ENCODE measurements at places on chromosomes 12 and 14.

- no peak for DNase-seq
Observed at GRCh38 chr14:83170165-83170564, 1636.5 kb upstream of the SEL1L start.

GRCh38 chr12:53101931-53102781 lies 1.1 kb upstream of the SOAT2 start:
- DNase-seq = no peak

DNA sequence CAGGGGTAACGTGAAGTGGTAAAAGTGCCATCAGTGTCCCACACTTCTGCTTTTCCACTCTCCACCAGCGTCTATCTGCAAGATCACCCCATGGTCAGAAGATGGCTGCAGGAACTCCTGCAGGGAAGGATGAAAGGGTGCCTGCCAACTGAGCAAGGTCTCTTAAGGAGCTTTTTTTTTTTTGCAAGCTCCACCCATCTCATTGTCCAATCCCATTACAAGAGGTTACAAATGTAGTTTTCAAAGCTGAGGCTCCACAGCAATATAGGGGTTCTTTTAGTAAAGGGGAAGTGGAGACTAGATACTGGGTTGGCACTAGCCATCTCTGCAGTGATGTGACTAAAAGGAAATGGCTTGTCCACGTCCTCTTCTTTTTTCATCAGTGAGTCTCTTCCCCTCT lies 5.9 kb upstream of the BHLHE41 start:
- DNase-seq = peak; percentile 24

- DNase-seq = no peak
Observed at GRCh38 chr12:55724940-55725309, 3.9 kb downstream of the CD63 start.

- no peak for DNase-seq
Observed at GRCh38 chr12:128609861-128610260, 213.9 kb downstream of the SLC15A4 start.

DNA sequence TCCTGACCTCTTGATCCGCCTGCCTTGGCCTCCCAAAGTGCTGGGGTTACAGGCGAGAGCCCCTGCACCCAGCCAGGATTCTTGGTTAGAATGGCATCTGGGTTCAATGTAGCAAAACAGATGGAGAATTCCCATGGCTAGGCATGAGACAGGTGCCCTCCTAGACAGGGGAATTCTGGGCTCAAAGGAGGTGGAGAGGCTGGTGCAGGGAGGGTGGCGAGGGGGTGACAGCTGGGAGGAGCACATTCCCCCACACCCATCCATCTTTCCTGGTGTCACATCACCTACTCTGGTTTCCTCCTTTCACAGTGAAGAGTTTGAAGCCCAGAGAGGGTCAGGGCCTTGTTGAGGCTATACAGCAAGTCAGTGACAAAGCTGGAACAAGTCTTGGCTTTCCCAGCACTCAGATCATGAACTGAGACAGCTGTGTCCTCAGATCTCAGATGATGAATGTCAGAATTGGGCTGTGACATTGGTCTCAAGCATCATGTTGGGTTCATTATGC lies 2.8 kb downstream of the SERPINA1 start:
- DNase-seq = no peak

GRCh38 chr14:51182131-51182565 lies 57.9 kb upstream of the TMX1 start:
- DNase-seq = no peak

DNA sequence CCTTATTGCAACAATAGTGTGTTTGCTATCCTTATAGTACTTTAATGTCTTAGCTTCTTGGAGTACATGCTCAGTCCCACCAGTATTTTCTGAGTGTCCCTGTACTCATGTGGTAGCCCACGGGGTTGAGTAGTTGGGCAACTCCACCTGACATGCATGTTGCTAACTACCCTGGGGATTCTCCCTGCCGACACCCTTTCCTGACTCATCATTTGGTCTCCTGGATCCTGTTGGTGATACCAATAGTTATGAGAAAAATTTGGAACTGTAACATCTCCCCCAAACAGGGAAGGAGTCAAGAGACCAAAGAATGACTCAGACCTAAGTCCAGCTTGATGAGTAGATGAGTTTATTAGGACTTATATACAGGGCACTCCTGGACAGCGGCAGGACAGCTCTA lies 101.6 kb downstream of the BRMS1L start:
- no peak for DNase-seq

DNA sequence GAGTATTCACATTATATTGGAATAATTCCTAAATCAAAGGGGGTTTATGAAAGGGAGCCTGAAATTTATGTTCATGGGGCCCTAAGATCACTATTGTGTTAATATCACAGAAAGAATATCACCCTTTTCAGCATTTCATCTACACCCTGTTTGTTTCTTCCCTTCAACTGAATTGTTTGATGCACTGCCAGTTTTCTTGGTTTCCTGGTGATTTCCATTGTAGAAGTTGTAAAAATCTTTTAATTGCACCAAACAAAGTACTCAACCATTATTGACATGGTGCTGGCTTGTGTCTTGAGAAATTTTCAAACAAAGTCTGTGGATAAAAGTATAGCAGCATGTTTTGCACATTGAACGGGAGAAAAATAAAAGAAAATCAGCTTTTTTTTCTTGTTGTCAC lies 154.8 kb upstream of the PRKD1 start:
- DNase-seq = no peak

- DNase-seq = no peak
Observed at GRCh38 chr14:87079416-87079815, 913.6 kb downstream of the GALC start.

- no peak for DNase-seq
Observed at GRCh38 chr14:95523051-95523814, 6.8 kb upstream of the SYNE3 start.

DNA sequence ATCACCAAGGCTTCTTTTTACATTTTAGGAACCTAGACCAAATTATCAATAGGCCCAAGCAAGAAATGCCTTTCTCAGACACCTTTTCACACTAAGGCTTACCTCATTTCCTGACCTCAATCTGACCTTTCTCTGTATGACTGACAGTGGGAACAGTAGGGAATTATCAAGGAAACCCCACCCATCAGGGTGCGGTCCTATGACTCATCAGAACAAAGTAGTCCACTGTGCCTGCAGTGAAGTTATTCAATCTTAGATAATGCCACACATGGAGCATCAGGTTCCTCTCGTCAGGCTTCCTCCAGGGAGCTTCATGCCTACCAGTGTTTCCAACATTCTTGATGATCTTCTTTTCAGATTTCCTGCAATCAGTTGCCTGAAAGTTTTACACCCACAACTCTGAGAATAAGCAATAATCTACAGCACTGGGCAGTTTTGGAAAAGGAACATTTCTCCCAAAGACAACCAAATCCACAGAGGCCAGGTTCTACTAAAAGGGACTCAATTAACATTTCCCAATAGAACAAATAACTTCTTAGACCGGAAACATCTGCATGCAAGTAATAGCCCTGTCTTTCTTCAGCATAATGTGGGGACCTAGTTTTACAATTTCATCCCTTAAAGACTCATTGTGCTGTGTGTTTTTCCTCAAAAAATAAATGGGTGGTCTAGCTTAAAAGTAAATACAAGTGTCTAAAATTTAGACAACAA lies 35.9 kb upstream of the TMTC2 start:
- no peak for DNase-seq

DNA sequence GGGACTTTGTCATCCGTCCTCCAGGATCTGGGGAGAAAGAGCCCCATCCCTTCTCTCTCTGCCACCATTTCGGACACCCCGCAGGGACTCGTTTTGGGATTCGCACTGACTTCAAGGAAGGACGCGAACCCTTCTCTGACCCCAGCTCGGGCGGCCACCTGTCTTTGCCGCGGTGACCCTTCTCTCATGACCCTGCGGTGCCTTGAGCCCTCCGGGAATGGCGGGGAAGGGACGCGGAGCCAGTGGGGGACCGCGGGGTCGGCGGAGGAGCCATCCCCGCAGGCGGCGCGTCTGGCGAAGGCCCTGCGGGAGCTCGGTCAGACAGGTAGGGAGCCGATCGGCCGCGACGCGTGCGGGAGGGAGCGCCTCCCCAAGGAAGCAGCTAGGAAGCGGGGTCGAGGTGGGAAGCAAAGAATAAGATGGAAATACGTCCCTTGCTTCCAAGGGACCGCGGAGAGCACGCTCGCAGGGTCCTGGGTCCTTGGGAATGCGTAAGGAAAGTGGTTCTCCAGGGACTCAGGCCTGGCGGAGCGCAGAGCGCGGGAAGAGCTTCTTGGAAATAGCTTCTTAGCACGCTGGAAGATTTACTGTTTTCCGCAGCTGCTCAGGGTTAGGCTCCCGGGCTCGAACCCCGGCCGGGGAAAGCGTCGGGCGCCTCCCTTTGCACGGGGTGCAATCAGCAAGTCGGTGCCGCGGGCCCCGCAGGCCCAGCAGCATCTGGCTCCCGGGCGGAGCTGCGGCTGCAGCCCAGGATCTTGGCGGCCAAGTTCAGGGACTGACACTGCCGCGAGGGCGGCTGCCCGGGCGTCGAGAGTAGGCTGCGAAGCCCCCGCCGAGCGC lies 457 bp downstream of the SOCS2 start:
- no peak for DNase-seq

DNA sequence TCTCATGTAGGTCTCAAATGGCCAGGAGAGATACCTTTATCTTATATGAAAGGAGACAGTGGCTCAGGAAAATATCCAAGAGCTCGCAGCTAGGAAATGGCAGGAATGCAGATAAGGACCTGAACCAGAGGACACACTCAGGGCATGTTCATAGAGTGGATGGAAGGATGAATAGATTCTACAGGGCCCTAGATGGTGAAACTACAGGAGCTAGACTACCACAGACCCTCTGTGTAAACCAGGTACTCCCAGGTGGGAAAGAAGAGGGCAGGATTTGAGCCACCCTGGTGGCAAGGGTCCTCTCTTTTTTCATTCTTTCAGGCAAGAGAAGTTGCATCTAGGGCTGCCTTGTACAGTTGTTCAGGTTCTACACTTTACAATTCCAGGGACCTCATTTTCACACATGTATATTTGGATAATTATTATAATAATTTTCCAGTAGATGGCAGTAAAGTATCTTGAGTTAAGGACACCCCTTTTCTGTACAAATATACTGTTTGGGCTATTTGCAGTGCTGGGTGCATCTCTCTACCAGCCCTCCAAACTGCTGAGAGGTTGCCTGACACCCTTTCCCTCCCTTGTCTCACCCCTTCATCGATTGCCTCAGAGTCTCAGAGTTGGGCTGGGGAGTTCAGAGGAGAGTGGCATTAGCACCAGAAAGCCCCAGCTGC lies 10.5 kb upstream of the ZDHHC22 start:
- DNase-seq = no peak

DNA sequence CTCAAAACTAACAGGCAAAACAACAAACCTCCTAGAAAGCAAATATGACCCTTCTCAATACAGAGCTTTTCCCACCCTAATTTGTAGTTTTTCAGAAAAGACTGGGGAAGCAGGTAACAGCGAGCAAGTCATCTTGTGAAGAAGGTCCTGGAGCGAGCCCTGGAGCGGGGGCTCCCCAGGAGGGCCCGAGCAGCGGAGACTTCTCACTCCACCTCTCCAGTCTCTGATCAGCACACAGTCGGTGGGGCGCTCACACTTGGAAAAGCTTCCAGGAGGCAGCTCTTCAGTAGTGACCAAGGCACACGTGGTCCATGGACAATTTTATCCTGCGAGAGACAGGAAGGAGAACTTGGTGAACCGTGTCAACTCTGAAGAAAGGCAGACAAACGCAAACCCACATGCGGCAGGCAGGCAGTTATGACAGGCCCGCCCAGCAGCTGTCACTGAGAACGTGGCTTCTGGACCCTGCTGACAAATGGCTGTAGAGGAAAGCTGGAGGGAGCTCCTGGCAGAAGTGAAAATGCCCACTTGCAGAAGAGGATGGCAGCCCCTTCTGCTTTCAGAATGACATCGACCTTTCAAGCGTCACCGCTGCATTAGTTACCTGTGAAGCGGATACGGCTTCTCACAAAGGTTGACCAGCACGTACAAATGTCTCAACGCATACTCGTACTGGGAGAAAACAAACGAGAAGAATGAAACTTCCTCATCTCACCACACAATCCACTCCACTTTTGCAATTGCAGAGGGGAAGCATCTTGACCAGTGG lies 44.2 kb downstream of the LGMN start:
- no peak for DNase-seq

- no peak for DNase-seq
Observed at GRCh38 chr12:105036937-105037649, 47.2 kb downstream of the ALDH1L2 start.

GRCh38 chr14:53606203-53606602 lies 350.4 kb downstream of the BMP4 start:
- no peak for DNase-seq

- DNase-seq = no peak
Observed at GRCh38 chr12:4024701-4025100, 151.5 kb upstream of the PARP11 start.

DNA sequence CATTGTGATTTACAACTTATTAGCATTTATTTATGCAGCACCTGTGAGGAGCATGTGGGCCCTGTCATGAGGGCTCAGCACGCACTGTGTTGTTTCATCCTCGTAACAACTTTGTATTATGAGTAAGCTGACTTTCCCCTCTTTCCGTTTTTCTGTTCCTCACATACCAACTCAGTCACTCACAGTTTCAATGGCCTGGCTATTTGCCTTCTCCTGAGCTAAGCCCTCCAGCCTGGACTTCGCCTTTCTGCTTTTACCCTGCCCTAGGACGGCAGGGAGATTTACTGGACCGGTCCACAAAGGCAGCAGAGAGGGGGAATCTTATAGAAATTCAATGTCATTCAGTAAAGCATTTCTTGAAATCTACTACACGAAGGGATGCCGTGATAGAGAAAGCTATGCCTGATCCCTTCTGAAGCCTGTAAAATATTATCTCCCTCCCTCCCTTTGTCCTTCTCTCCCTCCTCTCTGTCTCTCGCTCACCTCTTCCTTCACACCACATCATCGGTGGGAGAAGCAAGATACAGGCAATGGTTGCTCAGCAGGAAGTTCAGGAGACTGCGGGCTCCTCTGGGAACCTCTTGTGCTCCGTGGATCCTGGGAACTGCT lies 219.2 kb upstream of the TBX3 start:
- no peak for DNase-seq

- no peak for DNase-seq
Observed at GRCh38 chr12:56029666-56030293, 8.9 kb downstream of the IKZF4 start.

- DNase-seq = no peak
Observed at GRCh38 chr12:18899162-18899561, 161.2 kb downstream of the CAPZA3 start.

DNA sequence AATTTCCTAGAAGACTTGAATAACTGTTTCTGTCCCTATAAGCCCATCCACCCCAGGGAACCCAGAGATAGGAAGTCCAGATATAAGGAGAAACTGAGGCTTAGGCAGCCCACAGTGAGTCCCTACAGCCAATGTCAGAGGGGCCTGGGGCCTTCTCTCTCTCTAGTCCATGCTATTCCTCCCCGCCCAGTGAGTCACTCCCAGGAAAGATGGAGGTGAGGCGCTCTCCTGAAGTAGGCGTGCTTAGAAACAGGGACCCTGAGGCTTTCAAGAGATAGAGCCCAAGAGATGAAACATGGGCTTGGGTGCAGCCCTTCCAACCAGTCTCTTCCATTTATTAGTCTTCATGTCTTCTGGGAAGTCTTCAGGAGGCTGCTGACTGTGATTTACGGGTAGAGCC lies 2.3 kb upstream of the SMUG1 start:
- DNase-seq = no peak

GRCh38 chr12:6187948-6188793 lies 12.0 kb upstream of the CD9 start:
- DNase-seq = no peak

All from anterior cingulate cortex (tissue), 58 donors.